GM04503 (cell line): ENCODE measurements at places on chromosomes 4 and X.

- no peak for DNase-seq
Measured at GRCh38 chr4:15779306-15779705, 1.2 kb downstream of the CD38 start.

- no peak for DNase-seq
Measured at GRCh38 chr4:88843067-88843685, 145.5 kb upstream of the NAP1L5 start.

- no peak for DNase-seq
Measured at GRCh38 chr4:91330555-91331137, 973.1 kb upstream of the GRID2 start.

DNA sequence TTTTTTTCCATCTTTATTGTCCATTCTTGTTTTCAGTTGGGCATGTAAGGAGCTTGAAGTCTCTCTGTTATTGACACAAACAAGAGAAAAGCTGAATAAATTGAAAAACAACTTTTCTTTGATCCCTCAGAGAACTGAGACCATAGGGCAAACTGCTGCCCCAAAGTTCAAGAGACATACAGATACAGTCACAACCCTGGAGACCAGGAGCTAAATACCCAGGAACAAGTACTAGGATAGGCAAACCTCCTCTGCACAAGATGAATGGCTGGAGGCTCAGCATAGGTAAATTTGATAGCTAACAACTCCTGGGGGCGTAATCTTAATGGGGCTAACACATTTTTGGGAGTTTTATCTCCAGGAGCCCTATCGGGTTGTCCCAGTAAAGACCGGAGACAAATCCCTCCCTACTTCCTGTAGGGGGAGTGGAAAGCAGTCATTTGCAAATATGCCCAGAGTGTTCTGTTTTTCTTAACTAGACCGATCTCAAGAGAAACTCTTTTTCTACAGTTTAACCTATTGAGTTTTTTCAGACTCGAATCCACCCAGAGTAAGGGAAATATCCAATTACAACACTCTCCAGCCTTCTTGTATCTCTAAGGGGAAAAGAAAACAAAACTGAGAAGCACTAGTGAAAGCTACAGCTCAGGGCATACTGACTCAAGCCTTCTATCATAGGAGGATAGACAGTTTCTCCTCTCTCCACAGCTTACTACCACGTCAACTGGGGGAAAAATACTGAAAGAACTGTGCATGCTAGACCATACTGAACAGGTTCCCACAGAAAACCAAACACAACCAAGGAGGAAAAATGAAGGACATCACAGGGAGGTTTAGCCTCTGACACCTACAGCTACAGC is 23.1 kb downstream of the MAGEA8 start:
- no peak for DNase-seq

DNA sequence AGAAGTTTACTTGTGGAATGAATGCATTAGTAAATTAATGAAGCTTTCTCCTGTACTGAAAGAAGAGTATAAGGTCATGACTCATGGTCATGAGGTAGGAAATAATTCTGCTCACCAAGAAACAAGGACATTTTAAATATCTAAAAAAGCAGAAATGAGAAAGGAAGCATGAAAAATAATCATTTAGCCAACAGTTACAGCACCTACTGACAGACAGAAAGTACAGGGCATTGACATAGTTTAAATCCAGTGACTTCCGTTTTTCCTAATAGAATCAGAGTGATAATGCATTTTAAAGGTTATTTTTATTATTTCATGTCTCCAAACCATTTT is 30.5 kb upstream of the ACSL1 start:
- DNase-seq = no peak
